ENCODE measurements at places on chromosomes 5 and 9. TPM values are rescaled to one million over a fixed set of nuclear protein-coding genes. Genes with fewer than 3 reads are reported as not detected.

DNA sequence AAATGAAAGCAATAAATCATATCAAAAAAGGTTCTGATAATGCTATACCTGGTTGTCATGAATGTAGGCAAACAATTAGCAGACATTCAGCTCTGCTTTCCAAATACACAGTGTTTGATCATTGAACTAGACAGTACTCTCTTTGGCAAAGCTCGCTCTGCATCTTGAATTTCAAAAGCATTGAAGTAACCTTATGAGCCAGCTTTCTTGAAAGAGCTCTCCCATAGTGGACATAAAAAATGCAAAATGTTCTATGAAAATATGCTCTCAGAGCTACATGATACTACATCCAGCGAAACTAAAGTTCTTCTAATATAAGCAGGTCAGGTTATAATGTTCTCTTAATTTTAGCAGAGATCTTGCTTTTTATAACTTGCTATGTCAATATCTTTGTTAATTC lies 533.4 kb downstream of the CSNK1G3 start:
- no peaks in the 10 kb centered on the region for H3K36me3 ChIP-seq
- H3K4me3 ChIP-seq: no peak overlapping the region
- H3K4me1 ChIP-seq: no peaks in the 10 kb centered on the region
- no peak for DNase-seq
- no peak overlapping the region for H3K27ac ChIP-seq
- no peaks in the 10 kb centered on the region for H3K27me3 ChIP-seq

GRCh38 chr9:38346811-38347210 lies 45.7 kb upstream of the ALDH1B1 start:
- DNase-seq: no peak
- H3K4me3 ChIP-seq: no peak overlapping the region
- H3K27ac ChIP-seq: no peak overlapping the region
- H3K27me3 ChIP-seq: peaks cover 21% of the 10 kb centered on the region

DNA sequence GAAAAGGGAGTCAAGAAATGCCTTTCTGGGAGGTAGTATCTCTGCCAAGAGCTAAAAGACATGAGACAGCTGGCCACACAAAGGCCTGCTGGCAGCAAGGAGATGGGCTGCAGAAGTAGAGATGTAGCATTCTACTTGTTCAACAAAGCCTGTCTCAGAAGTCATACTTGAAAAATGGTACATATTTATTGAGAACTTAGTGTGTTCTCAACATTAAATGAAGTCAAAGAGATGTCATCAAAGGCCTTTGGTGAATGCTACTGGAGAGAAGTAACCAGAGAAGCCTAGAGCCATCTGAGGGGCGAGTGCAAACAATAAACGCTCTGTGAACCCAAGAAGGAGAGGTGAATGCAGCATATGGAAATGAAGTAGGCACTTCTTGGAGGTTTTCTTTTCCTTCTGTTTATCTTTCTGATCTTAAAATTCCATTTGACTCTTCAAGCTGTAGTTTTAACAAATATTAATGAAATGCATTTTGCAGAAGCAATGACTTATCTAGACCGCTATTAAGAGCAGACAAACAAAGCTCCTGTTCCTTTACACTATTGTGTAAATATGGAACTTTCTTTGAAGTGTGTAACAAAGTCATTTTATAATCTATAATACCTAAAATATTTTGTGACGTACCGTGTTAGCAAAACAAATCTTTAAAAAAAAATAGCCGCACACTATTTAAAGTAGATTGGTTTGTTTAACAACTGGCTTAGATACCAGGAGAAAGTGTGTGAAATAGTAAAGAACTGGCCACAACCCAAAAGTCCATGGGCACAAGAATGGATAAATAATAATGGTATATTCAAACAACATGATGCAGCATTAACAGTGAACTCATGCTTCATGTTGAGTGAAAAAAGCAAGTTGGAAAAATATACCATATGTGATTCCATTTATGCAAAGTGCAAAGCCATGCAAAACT lies 70.2 kb downstream of the ZNF608 start:
- H3K4me1 ChIP-seq: no peaks in the 10 kb centered on the region
- H3K27me3 ChIP-seq: no peaks in the 10 kb centered on the region
- H3K4me3 ChIP-seq: no peak overlapping the region
- no peak for DNase-seq
- H3K27ac ChIP-seq: no peak overlapping the region

GRCh38 chr9:82599336-82599949 lies 463.5 kb downstream of the RASEF start:
- H3K4me1 ChIP-seq: no peaks in the 10 kb centered on the region
- no peak for DNase-seq
- H3K27ac ChIP-seq: no peak overlapping the region
- no peaks in the 10 kb centered on the region for H3K36me3 ChIP-seq

GRCh38 chr9:79431019-79431679 lies 140.6 kb upstream of the TLE4 start:
- no peak overlapping the region for H3K27ac ChIP-seq
- H3K4me1 ChIP-seq: no peaks in the 10 kb centered on the region
- no peak overlapping the region for H3K4me3 ChIP-seq
- H3K36me3 ChIP-seq: no peaks in the 10 kb centered on the region

GRCh38 chr5:100861148-100861547 lies 41.9 kb downstream of the ST8SIA4 start:
- H3K27me3 ChIP-seq: no peaks in the 10 kb centered on the region
- H3K36me3 ChIP-seq: no peaks in the 10 kb centered on the region
- no peak for DNase-seq
- no peak overlapping the region for H3K27ac ChIP-seq
- no peak overlapping the region for H3K4me3 ChIP-seq

GRCh38 chr5:71705421-71705820 lies 13.7 kb upstream of the CARTPT start:
- no peak overlapping the region for H3K4me3 ChIP-seq
- H3K27me3 ChIP-seq: peaks cover 69% of the 10 kb centered on the region
- H3K27ac ChIP-seq: no peak overlapping the region
- H3K36me3 ChIP-seq: no peaks in the 10 kb centered on the region
- DNase-seq: no peak

GRCh38 chr9:134196911-134197310 lies 32.5 kb upstream of the RNU6ATAC start:
- H3K4me1 ChIP-seq: no peaks in the 10 kb centered on the region
- DNase-seq: peak; percentile 22
- H3K4me3 ChIP-seq: no peak overlapping the region
- no peaks in the 10 kb centered on the region for H3K36me3 ChIP-seq
- peaks cover 14% of the 10 kb centered on the region for H3K27me3 ChIP-seq
- no peak overlapping the region for H3K27ac ChIP-seq

DNA sequence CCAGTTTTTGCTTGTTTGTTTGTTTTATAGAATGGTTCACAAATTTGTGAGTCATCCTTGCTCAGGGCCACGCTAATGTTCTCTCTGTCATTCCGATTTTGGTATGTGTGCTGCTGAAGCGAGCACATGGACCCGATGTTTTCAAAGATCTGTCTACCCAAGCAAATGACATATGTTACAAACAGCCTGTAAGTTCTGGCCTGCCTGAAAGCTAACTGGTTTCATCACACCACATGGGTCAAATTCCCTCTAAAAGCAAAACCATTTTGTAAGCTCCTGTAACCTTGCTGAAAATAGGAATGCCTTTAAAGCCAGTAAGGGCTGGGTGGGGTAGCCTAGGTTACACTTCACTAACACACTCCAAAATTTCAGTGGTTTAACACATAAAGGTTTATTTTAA lies 25.4 kb downstream of the DMRT3 start:
- DNase-seq: no peak
- no peak overlapping the region for H3K4me3 ChIP-seq
- no peak overlapping the region for H3K27ac ChIP-seq

DNA sequence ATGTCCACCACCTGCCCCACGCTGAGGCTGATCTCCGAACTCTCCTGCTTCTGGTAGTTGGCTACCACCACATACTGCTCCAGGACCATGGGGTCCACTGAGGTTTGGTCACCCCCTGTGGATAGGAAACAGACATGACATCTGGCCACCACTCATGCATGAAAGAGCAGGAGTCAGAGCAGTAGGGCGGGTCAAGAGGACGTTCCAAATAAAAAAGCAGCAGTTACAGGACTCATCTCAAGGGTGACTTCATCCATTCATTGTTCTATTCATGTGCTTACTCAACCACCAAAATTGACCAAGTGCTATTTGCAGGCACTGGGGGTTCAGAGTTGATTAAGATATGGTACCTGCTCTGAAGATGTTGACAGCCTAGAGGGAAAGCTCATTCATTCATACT lies 79.2 kb upstream of the UBTD2 start:
- no peak for DNase-seq
- H3K36me3 ChIP-seq: peaks cover 44% of the 10 kb centered on the region
- no peaks in the 10 kb centered on the region for H3K27me3 ChIP-seq

DNA sequence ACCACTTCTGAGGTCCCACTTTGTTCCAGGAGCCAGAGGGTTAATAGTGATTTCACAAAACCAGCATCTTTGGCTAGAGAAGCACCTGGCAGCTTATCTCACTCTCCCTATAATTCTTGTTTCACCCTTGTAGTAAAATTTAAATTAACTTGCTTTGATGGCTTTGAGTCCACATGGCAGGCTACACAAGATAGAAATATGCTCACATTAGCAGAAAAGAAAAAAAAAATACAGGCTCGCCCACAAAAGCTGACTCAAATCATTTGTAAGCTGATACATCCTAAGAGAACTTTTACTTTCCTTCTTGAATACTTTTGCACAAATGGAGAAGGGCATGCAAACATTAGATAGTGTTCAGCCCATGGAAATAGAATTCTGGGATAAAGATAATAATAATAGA lies 36.2 kb downstream of the TNFSF15 start:
- H3K27me3 ChIP-seq: peaks cover 27% of the 10 kb centered on the region
- H3K4me1 ChIP-seq: peaks cover 9% of the 10 kb centered on the region
- no peak overlapping the region for H3K4me3 ChIP-seq

- peaks cover 19% of the 10 kb centered on the region for H3K4me1 ChIP-seq
- no peaks in the 10 kb centered on the region for H3K36me3 ChIP-seq
- peaks cover 23% of the 10 kb centered on the region for H3K27me3 ChIP-seq
- no peak for DNase-seq
- H3K27ac ChIP-seq: no peak overlapping the region
Measured at GRCh38 chr9:98809311-98810101, 2.0 kb downstream of the GALNT12 start.

GRCh38 chr5:37198842-37199241 lies 50.3 kb downstream of the CPLANE1 start:
- no peak overlapping the region for H3K4me3 ChIP-seq
- DNase-seq: no peak
- no peaks in the 10 kb centered on the region for H3K27me3 ChIP-seq
- H3K36me3 ChIP-seq: peaks cover 23% of the 10 kb centered on the region

DNA sequence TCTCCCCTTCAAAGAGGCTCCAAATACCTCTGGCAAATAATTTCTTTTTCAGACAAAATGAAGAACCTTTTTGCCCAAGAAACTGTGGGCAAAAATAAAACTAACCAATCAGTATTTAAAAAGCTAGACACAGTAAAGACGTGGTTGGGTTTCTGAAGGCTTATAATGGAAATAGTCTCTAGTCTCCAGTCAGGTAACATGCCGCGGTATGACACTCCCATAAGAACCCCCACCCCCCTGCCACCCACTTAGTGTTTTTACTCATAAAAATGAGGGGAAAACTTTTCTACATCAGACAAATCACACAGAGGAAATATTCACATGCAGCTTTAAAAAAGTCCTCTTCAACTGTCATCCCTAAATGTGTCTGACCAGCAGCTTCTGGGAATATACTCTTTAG lies 105.3 kb downstream of the THBS4 start:
- no peak overlapping the region for H3K4me3 ChIP-seq
- H3K27ac ChIP-seq: no peak overlapping the region
- peaks cover 20% of the 10 kb centered on the region for H3K36me3 ChIP-seq
- no peak for DNase-seq
- H3K4me1 ChIP-seq: peaks cover 9% of the 10 kb centered on the region
- no peaks in the 10 kb centered on the region for H3K27me3 ChIP-seq

DNA sequence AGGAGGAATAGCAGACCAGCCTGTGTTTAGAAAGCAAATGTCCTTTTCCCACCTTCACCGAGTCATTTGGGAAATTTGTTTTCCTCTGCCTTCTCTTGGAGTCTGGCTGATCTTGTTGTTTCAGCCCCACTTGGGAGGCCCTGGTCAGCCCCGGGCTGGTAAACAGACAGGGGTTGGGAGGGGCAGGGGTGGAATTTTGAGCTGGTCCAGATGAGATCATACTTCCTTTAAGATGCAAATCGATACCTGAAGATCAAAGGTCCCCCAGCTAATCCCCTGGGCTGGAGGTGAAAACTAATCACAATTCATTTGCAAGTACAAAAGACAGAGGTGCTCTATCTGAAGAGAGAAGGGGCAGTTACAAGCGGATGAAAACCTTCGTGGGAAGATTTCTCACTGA lies 118.4 kb downstream of the PAPPA start:
- H3K4me3 ChIP-seq: no peak overlapping the region
- DNase-seq: no peak
- H3K27ac ChIP-seq: no peak overlapping the region
- peaks cover 11% of the 10 kb centered on the region for H3K36me3 ChIP-seq

DNA sequence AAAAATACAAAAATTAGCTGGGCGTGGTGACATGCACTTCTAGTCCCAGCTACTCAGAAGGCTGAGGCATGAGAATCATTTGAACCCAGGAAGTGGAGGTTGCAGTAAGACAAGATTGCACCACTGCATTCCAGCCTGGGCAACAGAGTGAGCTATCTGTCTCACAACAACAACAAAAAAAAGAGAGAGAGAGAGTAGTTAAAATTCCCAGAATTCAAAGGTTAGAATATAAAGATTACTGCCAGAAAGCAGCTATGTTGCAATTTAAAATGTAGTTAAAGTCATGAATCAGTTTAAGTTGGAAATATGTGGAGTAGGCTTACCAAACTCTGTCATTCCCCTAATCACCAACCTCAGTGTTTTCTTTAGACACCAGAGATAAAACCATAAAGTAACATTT lies 58.7 kb upstream of the SUSD1 start:
- peaks cover 23% of the 10 kb centered on the region for H3K4me1 ChIP-seq
- H3K27ac ChIP-seq: peak overlapping the region; percentile 80
- peaks cover 23% of the 10 kb centered on the region for H3K36me3 ChIP-seq
- no peak overlapping the region for H3K4me3 ChIP-seq
- DNase-seq: peak; percentile 87

DNA sequence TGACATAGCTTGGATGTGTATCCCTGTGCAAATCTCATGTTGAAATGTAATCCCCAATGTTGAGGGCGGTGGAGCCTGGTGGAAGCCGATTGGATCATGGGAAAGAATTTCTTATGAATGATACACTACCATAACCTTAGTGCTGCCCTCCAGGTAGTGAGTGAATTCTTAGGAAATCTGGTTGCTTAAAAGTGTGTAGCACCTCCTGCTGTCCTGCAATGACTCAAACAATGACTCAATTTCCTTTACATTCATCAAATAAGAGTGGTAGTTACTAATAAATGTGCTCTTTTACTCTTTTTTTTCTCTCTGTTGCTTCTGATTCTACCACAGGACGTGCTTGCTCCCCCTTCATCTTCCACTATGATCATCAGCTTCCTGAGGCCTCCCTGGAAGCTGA lies 1696.0 kb upstream of the CDH9 start:
- no peaks in the 10 kb centered on the region for H3K36me3 ChIP-seq
- H3K27me3 ChIP-seq: no peaks in the 10 kb centered on the region
- no peak overlapping the region for H3K4me3 ChIP-seq
- no peaks in the 10 kb centered on the region for H3K4me1 ChIP-seq
- no peak overlapping the region for H3K27ac ChIP-seq

SLC45A2 gene
- total RNA-seq: 0.59 TPM

SPINK9 gene
- total RNA-seq: not detected

F2RL2 gene
- 1.5 TPM for total RNA-seq

HNRNPAB gene
- total RNA-seq: 42.4 TPM

SPAG8 gene
- 2.2 TPM for total RNA-seq

SLC46A2 gene
- under 0.01 TPM for total RNA-seq

Measured in osteoblast (primary cell).